ENCODE measurements at places on chromosomes 2 and 18. TPM values are rescaled to one million over a fixed set of nuclear protein-coding genes. Genes with fewer than 3 reads are reported as not detected.

Gene CNTNAP5
- not detected for total RNA-seq

Gene TRABD2A
- total RNA-seq = not detected

Gene MAB21L4
- not detected for total RNA-seq

Gene GBX2
- not detected for total RNA-seq

Gene SERPINB3
- total RNA-seq = not detected

DNA sequence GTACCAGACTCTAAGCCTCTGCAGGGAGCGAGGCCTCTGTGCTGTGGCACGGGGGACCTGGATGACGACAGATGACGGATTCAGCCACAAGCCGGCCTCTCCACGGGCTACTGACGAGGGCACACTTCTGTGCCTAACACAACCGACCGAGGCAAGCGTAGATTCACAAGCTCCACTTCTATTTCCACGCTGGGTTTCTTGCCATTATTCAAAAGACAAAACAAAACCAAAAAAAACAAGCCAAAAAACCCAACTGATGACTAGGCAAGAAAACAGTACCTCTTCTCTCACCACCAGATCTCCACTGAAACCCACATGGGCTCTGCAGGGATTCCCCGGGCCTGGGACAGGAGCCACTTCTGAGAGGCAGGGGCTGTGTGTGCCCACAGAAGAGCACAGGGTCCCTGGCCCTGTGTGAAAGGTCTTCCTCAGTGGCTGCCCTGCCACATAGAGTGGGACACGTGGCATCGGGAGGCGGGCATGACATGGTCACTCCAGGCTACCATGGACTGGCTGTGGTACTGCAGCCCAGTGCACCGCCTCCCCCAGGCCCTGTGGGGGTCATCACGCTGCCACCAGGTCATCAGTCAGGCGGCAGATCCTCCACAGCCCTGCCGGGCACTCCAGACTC, 254.7 kb downstream of the HDAC4 start:
- DNase-seq = peak; percentile 53

DNA sequence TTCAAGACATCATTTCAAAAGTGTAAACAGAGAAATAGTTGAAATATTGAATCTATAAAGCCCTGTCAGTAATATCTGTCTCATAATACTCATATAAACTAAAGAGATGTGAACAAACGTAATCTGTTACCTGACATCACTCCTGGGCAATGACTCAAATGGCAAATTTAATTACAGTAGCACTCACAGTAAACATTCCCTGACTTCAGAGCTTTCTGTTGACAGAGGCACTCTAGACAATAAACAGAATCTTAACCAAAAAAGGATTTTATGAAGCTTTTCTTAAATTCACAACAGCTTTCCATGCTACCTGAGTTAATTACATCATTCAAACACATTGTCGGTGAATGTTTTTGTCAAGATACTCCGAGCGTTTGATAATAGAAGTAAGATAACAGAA, 128.1 kb upstream of the PDE1A start:
- no peak for DNase-seq

DNA sequence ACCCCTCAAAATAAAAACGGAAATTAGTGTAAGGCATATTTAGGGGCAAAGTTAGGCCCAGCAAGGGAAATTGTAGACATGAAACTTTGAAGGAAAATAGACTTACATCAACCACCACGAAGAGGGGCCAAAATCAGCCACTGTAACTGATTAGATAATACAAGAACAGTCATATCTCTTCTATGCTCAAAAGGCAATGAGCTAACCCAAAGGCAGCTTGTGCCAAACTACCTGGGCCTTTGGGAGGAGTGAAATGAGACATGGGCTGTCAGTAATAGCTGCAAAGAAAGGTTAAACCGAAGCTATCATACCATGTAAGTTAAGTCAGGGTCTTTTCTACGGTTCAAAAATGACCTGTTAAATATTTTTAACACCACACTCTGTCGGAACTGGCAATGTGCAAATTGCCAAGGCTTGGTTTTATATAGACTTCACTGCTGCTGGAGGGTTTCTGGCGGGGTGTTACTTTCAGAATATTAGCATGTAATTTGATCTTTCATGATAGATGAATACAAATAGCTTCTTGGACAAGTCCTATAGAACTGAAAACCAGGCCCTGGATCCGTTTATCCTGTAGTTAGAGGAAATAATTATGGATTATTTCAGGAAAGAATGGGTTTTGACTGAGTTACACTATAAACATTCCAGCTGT, 69.6 kb downstream of the ACVR1 start:
- DNase-seq = no peak

- DNase-seq = no peak
Measured at GRCh38 chr18:31774477-31774785, 13.8 kb upstream of the SLC25A52 start.

GRCh38 chr2:144679942-144680341, 160.0 kb upstream of the ZEB2 start:
- DNase-seq = no peak

DNA sequence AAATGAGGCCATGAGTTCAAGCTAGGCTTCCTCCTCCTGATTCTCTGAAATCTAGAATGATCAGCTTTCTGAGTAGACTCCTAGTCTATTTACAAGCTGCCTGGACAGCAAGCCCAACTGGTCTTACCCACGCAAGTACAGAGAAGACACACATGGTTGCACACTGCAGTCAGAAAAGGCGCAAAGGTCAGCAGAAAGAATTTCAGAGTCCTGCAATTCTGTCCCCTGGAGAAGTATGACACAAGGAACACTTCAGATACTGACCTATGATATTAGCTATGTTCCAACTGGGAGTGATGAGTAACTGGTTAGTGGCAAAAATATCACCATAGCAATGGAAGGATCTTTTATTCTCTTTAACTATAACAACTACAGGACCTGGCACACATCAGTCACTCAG, 336.1 kb upstream of the PKDCC start:
- peak; percentile 24 for DNase-seq

DNA sequence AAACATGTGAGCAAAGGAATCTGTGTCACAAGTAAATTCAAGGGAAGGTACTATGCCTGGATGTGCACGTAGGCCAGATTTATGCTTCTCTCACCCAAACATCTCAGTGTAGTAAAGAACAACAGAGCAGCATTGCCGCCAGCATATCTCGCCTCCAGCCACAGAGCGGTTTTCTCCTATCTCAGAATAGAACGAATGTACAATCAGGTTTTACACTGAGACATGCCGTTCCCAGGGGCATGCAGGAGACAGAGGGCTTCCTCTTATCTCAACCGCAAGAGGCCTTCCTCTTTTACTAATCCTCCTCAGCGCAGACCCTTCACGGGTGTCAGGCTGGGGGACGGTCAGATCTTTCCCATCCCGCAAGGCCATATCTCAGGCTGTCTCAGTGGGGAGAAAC, 175.3 kb downstream of the RPIA start:
- DNase-seq = no peak

DNA sequence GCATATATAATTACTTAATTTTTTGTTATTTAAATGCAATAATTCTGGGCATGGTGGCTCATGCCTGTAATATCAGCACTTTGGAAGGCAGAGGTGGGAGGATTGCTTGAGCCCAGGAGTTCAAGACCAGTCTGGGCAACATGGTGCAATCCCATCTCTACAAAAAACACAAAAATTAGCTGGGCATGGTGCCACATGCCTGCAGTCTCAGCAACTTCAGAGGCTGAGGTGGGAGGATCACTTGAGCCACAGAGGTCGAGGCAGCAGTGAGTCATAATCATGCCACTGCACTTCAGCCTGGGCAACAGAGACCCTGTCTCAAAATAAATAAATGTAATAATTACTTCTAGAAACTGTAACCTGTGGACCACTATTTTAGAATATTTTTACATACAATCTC, 21.5 kb upstream of the TMEM87B start:
- peak; percentile 17 for DNase-seq

DNA sequence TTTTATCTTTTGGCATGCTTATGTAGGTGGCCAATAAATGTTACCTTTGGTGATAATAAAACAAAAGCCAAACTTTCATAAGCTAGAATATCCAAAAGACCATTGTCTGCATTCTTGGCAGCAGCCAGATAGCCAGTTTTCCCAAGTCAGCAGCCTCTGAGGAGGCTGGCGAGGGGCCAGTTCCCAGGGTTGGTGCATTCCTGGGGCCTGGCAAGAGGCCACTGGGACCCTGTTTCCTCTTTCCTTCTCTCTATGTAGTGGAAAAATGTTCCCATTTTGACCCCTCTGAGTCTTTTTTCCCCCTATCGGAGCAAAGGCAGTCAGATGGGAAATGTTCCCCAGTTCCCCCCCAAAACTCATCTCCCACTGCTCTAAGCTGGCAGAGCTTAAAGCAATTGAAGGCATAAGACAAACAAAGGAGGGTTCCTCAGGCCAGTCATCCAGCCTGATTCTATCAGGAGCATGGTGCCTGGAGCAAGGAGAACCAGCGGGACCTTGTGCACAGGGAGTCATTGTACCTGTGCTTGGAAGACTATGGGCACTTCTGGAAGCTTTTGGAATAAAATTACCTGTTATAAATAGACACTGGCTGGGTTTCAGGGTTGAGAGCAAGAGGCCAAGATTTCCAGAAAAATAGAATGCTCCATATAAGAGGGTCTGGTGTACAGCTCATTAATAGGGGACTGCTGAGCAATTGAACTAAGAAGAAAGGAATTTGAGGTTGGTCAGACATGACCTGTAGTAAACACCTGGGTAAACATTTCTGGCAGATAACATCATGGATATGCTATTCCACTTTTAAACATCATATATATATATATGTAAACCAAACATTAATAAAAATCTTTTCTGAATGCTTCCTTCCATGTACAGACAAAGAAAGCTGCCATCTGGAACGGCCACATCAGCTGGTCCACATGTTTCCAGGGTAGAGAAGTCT, 63.4 kb downstream of the NCKAP5 start:
- peak; percentile 79 for DNase-seq

DNA sequence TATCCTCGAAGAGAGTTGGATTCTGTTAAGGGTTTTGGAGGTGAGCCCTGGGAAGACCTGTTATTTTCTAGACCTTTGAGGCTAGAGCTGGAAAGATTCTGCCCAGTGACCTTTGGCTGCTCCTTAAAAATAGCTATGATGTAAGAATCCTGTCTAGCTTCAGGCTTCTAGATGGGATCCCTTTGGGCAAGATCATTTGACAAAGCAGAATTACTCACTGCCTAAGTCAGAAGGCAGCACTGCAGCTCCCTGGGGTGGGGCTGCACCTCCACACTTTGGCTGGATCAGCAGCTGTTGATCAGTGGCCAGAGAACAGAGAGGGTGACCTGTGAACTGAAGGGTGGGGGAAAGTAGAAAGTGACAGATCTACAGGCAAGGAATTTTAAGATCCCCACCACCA, 103.8 kb downstream of the ASAP2 start:
- DNase-seq = peak; percentile 66

GRCh38 chr2:31785876-31786275, 205.1 kb upstream of the SRD5A2 start:
- DNase-seq = no peak

DNA sequence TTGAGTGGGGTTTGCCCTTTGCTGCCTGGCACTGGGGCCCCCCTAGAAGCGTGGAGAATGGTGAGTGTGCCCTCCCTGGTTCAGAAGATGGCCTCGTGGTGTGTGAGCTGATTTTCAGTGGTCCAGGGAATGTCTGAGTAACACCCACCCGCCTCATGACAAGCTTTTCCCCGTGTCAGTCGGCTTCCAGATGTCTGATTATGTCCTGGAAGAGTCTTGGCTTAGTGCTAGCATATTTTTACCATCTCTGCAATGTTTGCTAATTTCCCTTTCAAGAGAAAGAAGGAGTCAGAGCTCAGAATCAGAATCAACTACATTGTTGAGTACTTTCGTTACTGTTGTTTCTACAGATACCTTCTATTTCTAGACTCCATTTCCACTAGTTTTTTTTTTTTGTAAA, 214.7 kb downstream of the SEPTIN10 start:
- DNase-seq = no peak

DNA sequence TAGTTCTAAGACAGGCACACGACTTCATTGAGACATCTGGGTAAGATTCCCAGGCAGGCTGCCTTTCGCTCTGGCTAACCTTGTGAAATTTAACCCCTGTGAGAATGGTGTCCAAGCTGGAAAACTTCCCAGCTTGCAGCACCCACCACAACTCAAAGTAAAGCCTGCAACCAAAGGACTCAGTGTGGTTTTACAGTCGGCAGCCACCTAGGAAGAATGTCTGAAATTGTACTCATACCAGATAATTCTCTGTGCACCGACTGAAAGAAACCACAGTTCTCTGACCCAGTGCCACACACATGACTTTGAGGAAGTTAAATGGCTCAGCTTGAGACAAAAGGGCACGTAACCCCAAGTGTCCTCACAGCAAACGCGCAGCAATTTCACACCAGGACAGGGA, 125.7 kb downstream of the RBMS1 start:
- DNase-seq = no peak

DNA sequence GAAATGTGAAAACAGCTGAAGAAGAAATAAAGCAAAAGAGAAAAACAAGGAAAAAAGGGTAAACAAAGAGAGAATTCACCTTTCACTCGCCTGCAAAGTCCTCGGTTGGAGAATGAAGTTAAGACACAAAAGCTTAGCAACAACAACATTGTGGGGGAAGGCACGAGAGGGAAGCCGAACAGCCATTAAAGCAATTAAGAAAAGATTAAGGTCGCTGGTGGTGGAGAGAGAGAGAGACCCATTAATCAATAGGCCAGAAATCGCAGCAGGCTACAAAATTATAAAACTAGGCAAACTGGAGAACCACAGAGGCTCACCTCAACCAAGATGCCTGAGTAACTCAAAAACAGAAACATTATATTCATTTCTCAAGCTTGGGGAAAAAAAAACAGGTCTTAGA, 120.0 kb upstream of the SIX3 start:
- DNase-seq = no peak

DNA sequence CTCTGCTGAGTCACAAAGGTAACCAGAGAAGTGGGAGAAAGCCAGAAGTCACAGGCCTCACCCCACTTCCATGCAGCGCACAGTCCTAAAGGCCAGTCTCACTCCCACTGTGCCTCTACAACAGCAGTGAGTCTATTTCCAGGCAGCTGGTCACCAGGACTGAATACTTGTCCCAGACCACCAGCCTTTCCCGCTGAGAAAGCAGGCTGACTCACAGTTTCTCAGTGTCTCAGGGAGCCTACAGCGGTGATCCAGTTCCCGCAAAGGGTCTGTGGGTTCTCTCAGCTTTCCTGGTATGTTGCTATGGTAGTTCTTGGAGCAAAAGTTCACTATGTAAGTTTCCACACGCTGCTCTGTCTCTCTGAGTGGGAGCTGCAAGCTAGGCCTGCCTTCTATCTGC, 622.5 kb downstream of the RNF144A start:
- DNase-seq = no peak

DNA sequence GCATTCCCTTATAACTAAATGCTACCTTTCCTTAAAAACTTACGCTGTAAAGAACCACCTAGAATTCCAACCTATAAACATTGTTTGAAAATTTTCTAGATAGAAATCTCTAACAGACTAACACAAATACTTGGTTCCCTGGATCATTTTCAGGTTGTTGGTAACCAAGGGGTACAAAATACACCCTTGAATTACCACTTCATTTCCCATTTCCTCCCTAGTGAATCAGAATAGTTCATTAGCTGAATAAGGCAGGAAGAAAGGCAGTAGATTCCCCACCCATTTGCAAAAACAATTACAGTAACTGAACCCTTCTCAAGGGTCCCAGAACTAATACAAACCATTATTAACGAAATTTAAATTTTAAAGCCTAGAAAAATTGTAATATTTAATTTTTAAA, 5.5 kb downstream of the MEX3C start:
- no peak for DNase-seq

GRCh38 chr18:76490670-76491472, 4.2 kb downstream of the ZNF516 start:
- DNase-seq = peak; percentile 76

Data from thyroid gland (tissue), 4 donors.